ENCODE measurements at places on chromosomes 7 and 10. TPM values are rescaled to one million over a fixed set of nuclear protein-coding genes. Genes with fewer than 3 reads are reported as not detected.

Gene PAX4
- not detected for total RNA-seq

GRCh38 chr10:68221196-68221595 lies 10.7 kb downstream of the ATOH7 start:
- DNase-seq = no peak

DNA sequence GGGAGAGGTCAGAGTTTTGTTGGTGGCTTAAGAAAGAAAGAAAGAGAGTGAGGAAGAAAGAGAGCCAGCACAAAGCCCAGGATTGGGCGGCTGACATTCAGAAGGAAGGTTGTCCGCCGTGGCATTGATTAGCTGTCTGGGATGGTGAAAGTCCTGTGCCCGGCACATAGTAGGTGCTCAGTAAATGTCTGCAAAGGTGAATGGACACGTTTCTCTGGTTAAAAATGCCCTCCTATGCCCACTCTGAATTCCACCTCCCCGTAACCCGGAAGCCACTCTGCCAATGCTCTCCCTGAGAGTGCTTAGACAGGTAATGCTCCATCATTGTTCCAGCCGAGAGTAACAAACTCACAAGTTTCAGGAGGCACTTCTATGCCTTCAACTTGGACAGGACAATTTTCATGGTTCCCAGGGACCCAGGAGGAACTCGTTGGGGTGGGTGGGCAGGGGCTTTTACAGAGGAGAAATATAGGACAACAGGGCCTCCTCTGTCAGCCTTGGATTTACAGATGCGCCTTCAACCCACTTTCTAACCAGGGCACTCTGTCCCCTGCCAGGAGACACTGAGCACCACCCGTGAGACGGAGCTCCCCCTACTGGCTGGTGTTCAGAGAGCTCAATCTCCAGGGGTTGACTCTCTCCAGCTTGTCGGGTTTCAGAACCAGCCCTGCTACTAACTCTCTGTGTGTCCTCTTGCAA lies 411.5 kb upstream of the ZMIZ1 start:
- peak; percentile 87 for DNase-seq

DNA sequence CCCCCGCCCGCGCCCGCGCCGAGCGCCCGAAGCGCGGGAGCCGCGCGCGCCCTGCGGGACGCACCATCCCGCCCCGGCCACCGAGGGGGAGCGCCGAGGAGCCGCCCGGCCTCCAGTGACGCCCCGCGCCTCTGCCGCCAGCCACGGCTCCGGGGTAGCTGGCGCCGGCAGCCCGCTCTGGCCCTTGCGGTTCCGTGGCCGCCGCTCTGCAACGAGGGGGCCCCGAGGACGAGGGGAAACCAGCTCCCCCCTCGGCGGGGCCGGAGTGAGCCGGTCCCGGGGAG lies at the start of gene PAXIP1:
Gene PAXIP1, minus strand, starts transcription at position 33 of the 284 bp plus-strand sequence. CDS start 195 bp downstream, outside the sequence.
- no peak for DNase-seq
